ENCODE measurements at places on chromosomes 6 and 20. TPM values are rescaled to one million over a fixed set of nuclear protein-coding genes. Genes with fewer than 3 reads are reported as not detected.

DNA sequence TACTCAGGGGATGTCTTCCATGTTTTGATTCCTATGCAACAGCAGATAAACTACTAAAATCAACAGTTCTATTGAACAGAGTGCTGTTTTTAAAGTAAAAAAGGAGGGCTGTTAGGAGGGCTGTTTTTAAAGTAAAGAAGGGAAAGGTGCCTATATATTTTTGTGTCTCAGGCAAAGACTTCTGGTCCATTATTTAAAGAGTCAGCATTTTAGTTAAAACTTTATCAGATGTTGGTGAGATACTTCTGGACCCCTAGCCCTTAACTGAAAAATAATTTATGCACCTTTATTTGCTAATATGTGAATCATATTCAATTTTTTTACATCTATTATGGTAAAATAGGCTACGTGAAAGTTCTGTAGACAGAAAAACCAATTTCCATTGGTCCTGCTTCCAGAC, 144.8 kb downstream of the MOXD1 start:
- no peak for DNase-seq

- peak; percentile 38 for DNase-seq
Observed at GRCh38 chr6:22737331-22737730, 168.0 kb downstream of the HDGFL1 start.

Gene ZC3H12D
- 0.02 TPM for total RNA-seq

Gene MCHR2
- total RNA-seq = not detected

Gene TRIM10
- total RNA-seq = not detected

DNA sequence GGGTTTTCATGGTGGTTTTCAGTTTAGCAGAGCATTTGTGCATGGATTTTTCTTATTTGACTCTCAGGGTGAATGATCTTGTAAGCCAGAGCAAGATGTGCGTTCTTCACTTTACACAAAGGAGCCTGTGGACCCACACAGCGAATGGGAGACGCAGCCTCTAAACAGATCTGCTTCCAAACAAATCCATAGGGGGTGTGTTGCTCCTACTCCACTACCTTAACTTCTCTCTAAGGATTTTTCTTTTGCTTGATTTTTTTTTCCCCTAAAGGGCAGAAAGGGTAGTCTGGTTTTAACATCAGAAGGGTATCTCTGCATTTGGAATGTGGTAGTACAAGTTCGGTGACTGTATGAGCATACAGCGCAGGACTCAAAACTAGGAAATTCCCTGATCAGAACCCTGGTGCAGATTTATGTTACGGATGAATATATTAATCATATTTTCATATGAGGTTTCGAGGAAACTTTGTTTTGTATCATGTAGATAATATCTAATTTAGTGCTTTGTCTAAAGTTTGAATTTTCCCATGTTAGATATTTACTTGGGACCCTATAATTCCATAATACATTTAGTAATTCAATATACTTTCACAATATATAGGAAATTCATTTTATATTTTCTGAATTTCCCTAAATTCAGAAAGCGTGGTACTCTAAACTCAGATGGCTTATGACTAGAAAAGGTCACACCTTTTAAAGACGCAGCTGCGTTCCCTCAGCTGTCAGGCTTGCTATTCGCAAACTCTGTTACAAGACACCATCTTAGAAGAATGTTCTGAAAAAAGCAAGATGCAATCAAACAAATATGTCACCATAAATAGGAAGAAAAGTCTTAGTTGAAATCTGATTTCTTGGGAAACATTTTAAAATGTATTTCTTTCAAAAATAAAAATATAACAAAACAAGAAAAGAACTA, 196.9 kb downstream of the TMEM242 start:
- DNase-seq = no peak

DNA sequence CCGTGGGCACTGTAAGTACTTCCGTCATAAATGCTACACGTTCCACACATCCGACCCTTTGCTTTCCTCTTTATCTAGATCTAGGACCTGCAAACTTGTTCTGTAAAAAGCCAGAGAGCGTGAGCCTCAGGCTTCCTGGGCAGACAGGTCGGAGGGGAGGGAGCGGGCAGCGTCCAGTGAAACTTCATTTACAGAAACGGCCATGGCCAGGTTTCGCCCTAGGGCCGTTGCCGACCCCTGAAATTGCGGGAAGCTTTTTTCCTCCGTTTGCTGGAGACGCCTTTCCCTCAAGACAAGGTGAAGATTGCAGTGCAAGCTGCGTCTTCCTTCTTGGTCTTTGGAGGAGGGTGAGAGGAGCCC, 155.4 kb downstream of the DLL1 start:
- no peak for DNase-seq

Gene NRN1
- 7.4 TPM for total RNA-seq

- DNase-seq = no peak
Observed at GRCh38 chr6:168724033-168724432, 283.0 kb downstream of the SMOC2 start.

DNA sequence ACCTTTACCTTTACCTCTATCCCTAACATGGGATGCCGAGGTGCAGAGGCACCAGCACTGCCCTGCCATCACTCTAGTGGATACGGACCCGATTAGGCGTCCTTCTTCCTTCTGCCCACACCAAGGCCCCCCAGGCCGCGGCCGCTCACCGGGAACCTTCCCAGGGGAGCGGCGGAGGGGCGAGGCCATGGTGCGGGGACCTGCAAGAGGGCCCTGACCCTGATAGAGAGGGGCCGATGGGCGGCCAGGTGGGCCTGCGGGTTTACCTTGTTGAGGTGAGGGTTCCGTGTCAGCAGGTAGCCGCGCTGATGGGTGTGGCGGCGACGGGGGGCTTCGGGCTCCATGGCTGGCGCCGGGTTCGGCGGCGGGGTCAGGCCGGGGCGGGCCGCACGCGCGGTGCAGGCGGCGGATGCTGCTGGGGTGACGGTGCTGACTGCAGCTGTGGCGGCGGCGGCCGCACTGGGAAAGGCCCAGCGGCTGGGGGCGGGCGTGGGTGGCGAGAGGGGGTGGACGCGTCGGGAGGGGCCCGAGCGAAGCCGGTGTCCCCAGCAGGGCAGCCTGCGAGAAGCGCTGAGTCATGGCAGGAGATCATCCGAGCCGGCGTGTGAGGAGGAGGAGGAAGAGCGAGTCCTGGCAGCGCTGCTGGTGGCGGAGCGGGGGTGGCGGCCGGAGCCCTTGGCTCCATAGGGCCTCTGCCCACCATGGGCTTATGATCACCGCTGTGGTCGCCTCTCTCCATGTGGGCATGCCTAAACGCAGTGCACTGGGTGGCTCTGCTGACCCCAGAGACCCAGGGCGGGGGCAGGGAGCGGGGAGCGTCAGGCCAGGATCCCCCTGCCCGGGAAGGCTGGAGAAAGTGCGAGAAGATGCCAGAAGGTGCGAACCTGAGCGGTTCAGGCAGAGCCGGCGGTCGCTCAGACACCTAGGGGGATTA, at the start of gene ME1:
Gene ME1 (minus strand): TSS at position 441 of the 934 bp plus-strand sequence. CDS start 97 bp downstream, at position 344.
- DNase-seq = peak; percentile 92

GRCh38 chr6:15483060-15483459, 179.8 kb downstream of the DTNBP1 start:
- DNase-seq = no peak

Gene TEAD3
- 2.7 TPM for total RNA-seq

DNA sequence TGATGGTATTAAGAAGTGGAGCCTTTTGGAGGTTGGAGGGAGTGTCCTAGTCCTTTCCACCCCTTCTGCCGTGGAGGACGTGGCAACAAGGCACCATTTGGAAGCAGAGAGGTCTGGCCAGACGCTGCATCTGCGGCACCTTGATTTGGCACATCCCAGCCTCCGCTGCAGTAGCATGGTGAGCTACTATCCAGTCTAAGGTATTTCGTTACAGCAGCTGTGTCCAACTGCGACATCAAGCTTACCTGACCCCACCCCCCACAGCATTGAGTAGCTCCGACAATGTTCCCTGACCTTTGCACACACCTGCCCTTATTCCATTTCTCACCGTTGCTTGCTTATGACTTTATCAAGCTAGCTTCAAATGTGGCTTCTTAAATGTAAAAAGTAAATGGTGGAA, 29.8 kb upstream of the SYNJ2 start:
- DNase-seq = no peak

Gene TRIM15
- total RNA-seq = 0.12 TPM

- DNase-seq = no peak
Observed at GRCh38 chr6:111238464-111239119, 151.3 kb downstream of the SLC16A10 start.

Gene RBBP8NL
- total RNA-seq = not detected

GRCh38 chr20:52439375-52439774, 247.8 kb upstream of the ZFP64 start:
- DNase-seq = no peak

Gene VPS52
- 36.0 TPM for total RNA-seq

Gene COL9A3
- 5.8 TPM for total RNA-seq

- no peak for DNase-seq
Observed at GRCh38 chr20:1457992-1458391, 8.7 kb downstream of the NSFL1C start.

GRCh38 chr6:129619579-129620233, 90.3 kb downstream of the ARHGAP18 start:
- DNase-seq = no peak

GRCh38 chr20:38798266-38798665, 7.2 kb upstream of the PPP1R16B start:
- DNase-seq = no peak
